ENCODE measurements at places on chromosomes 3 and 15. TPM values are rescaled to one million over a fixed set of nuclear protein-coding genes. Genes with fewer than 3 reads are reported as not detected.

GRCh38 chr15:94840794-94841783 lies 609.7 kb downstream of the MCTP2 start:
- no peak for DNase-seq

GRCh38 chr15:67593562-67593961 lies 51.1 kb downstream of the MAP2K5 start:
- DNase-seq: no peak

DNA sequence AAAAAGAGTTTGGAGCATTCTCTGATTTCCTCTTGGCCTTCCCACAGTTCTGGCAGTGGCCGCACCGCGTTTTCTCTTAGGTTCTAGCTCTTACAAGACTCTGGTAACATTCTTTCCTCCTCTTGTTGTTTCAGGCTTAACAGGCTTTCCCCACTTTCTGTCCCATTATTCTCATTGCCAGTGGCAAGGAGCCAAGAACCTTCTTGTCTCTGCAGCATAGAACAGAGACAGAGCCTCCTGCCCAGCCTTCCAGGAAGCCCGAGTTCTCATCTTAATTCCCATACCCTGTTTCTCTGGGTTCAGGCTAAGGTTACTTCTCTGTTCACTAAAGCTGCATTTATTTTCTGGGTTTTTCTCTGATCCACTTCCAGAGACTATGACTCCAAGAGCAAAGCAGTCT lies 61.1 kb downstream of the DUT start:
- DNase-seq: peak; percentile 82

DNA sequence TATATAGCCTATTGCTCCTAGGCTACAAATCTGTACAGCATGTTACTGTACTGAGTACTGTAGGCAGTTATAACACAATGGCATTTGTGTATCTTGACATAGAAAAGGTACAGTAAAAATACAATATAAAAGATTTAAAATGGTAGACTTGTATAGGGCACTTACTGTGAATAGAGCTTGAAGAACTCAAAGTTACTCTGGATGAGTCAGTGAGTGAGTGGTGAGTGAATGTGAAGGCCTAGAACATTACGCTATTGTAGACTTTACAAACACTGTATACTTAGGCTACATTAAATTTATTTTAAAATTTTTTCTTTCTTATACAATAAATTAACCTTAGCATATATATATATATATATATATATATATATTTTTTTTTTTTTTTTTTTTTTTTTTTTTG lies 140.0 kb upstream of the UBE2E1 start:
- no peak for DNase-seq

DNA sequence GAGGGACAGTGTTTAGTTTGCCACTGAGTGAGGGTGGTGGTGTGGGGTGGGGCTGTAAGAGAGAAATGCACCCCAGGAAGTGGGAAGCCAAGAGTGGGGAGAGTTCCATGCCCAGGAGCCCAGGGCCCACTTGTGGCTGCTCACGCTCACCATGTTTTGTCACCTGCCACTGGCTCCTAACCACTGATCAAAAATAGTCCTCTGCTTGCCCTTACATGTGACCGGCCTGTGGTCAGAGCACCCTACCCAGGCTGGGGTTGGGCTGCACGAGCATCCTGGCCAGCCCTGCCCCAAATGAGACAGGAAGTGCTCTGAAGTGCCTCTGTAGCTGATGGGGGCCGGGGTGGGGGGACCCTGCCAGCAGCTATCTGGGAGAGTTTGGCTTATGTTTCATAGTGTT lies 216.3 kb downstream of the RPLP1 start:
- DNase-seq: no peak

DNA sequence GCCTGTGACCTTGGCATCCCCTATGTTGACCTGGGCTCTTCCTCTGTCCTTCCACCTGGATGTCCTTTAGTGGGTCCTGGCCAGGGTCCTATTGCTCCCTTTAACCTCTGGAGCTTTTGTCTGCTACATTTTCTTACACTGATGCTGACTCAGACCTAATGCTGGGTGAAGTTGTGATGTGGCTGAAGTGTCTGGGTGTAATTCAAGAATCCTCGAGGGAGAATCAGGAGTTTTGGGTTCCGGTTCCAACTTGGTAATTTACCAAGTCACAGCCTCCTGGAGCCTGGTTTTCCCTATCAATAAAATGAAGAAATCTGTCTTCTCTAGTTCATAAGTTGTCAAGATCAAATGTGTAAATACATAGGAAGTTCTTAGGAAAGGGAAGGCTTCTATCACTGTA lies 25.6 kb downstream of the CEP19 start:
- DNase-seq: no peak

DNA sequence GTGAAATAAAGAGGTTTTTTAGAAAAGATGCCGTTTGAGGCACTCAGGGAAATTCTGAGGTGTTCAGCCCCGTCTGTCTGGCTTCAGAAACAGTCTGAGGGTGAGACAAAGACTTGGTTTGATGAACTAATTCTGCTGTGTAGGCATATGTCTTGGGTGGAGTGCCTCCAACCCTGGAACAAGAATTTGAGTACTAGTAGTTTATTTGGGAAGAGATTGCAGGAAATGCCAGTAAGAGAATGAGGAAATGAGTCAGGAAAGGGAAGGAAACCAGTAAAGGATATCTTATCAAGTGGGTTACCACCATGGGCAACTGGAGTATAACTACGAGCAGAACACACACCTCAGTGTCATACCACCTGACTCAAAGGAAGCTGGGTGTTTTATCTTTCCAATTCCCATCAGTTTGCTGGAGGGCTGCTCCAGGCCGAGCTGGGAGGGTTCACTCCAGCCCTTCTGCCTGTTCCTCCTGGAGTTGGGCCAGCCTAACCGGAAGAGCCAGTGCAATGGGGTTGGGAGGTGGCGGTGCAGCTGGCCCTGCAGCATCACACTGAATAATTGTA lies 75.3 kb downstream of the TGFBR2 start:
- no peak for DNase-seq

DNA sequence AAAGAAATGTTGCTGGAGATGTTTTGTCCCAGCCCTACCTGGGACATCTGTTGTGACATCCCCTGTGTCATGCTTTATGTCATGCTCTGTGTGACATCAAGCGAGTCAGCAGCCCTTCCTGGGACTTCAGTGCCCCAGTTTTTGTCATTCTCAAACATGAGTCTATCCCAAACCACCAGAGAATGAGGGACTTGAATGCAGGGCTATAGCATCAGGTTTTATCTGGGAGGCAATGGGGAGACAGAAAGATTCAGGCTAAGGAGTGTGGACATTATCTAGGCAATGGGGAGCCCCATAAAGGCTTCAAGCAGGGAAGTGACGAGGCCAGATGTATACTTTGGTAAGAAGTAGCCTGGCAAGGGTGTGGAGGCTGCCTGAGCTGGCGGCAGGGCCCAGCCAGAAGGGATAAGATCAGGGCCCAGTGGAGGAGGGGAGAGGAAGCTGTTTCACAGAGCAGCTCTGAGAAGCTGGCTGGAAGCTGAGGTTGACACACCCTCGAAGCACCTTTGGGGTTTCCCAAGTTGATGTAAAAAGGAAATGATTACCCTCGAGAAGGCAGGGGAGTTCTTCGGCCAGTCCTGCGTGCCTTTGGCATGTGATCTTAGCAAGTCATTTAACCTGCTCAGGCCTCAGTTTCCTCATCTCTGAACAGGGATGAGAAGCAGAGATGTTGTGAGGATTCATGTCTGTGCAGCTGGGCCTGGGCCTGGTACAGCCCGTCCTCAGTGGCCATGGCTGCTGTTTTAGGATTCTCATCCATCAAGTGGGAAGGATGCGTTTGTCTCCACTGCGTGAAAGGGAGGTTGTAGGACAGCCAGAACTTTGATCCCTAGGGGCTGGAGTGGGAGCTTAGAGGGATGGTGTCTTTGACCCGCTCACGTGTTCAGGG lies 34.3 kb downstream of the IRAK2 start:
- no peak for DNase-seq

GRCh38 chr3:50124052-50124799 lies 30.9 kb upstream of the SEMA3F start:
- DNase-seq: no peak

DNA sequence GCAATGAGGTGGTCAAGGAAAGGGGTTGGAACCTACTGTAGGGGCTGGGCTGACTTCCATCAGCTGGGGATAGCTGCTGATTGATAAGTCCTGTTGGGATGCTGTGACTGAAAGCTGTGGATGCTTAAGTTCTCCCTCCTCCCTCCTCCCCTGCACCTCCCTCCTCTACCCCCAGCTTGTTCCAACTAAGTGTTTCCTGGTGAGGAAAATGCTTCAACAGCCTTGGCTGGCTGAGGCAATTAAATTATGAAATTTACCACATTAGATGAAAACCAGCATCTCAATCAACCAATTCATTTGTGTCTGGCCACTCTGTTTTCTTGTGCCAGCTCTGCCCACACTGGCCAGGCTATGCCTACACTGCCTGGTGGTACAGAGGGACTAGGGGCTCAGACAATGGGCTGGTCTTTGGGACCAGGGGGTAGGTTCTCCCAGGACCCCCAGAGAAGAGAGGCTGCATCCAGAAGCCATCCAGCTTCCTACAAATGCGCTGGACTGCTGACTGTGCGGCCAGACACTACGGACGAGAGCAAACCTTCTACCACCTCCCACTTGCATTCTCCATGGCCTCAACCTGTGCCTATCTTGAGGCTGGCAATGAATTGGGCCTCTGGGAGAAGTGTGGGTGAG lies 2.5 kb downstream of the KLHL25 start:
- no peak for DNase-seq

GRCh38 chr3:192566706-192567290 lies 160.5 kb downstream of the FGF12 start:
- DNase-seq: peak; percentile 81

DNA sequence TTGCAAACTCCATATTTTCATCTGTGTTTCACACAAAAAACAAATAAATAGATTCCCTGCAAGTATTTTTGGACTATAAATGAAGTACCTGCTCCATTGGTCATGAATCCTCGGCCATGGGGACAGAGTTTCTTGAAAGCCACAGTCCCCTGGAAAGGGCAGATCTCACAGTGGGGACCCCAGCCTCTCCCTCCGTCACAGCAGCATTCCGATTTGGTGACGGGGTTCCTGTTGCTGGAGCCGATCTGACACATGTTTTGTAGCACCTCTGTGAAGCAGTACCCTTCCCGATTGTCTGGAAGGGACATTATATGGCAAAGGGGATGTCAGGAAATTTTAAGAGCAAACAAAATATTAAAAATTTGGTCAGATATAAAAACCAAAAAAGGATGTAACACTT lies 96.2 kb downstream of the DUT start:
- DNase-seq: no peak

- DNase-seq: no peak
Measured at GRCh38 chr3:11629716-11630115, 14.0 kb downstream of the VGLL4 start.

GRCh38 chr3:105891101-105891500 lies 22.3 kb upstream of the CBLB start:
- DNase-seq: no peak

- no peak for DNase-seq
Measured at GRCh38 chr15:47903368-47903767, 186.1 kb downstream of the SEMA6D start.

GRCh38 chr15:91965501-91966193 lies 112.1 kb downstream of the SLCO3A1 start:
- no peak for DNase-seq

DNA sequence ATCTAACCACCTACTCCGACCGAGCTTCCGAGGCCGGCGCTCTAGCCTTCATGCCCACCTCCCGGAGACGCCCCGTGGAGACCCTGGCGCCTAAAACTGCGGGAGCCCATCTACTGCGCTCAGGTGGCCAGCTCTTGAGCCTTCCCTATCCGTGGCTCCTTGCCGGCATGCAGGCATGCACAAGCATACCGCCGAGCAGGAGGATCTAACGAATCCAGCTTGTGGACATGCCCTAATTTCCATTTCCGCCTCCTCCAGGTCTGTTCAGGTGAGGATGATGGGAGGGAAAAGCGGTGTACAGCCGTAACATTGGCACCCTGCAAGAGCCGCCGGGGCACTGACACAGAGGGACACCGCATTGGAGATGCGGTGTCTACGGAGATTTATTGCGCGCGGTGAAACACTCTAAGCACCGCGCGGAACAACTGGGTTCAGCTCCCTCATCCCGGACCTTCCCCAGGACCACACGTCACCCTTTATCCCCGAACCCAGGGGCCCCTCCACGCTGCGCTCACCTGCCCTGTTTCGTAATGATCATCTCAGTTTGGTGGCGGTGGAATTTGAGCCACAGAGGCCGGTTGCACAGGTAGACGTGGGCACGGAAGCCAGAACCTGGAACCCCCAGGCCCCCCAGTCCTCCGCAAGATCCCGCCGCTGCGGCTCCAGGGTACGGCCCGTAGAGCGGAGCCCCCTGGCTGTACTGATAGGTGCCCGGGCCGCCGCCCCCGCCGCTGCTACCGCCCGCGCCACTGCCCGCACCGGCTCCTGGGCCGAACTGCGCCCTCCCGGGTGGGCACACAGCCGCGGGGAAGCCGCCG lies 1.0 kb downstream of the EOMES start:
- DNase-seq: no peak

GRCh38 chr3:149596134-149596770 lies 61.6 kb downstream of the WWTR1 start:
- DNase-seq: no peak

GRCh38 chr3:153925841-153926514 lies 195.2 kb upstream of the ARHGEF26 start:
- DNase-seq: no peak

GRCh38 chr3:131361464-131362421 lies 19.8 kb upstream of the NUDT16 start:
- DNase-seq: peak; percentile 85

DNA sequence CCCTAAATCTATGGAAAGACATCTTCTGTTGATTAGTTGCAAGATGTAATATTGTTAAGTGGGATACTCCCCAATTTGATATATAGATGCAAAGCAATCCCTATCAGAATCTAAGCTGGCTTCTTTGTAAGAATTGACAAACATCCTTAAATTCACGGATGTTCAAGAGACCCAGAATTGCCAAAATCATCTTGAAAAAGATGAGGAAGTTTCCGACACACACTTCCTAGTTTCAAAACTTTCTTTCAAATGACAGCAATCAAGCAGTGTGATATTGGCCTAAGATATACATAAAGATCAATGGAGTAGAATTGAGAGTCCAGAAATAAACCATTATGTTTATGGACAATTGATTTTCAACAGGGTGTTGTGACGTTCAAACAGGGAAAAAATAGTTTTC lies 383.6 kb downstream of the LPP start:
- no peak for DNase-seq

The GOLGA8S gene
- total RNA-seq: 0.31 TPM

The DPH6 gene
- total RNA-seq: 9.2 TPM

The KLF15 gene
- total RNA-seq: 43.4 TPM

The XCR1 gene
- total RNA-seq: not detected

The CAMK2N2 gene
- total RNA-seq: not detected

The ALDH1A3 gene
- total RNA-seq: 14.7 TPM

The GABRR3 gene
- not detected for total RNA-seq

The CDHR4 gene
- total RNA-seq: not detected

The GOLIM4 gene
- 56.0 TPM for total RNA-seq

The LEKR1 gene
- total RNA-seq: 0.20 TPM

The CPNE9 gene
- not detected for total RNA-seq

The PLCH1 gene
- total RNA-seq: 1.4 TPM

The FES gene
- 9.3 TPM for total RNA-seq

The CHCHD4 gene
- total RNA-seq: 24.3 TPM

The CCDC12 gene
- 27.5 TPM for total RNA-seq

The C3orf49 gene
- not detected for total RNA-seq

The MAGI1 gene
- total RNA-seq: 28.5 TPM

The ITGA11 gene
- 35.4 TPM for total RNA-seq

Data from right atrium auricular region (tissue), 2 donors.